Endothelial cell of umbilical vein (primary cell): ENCODE measurements at places on chromosomes 3 and 15.

DNA sequence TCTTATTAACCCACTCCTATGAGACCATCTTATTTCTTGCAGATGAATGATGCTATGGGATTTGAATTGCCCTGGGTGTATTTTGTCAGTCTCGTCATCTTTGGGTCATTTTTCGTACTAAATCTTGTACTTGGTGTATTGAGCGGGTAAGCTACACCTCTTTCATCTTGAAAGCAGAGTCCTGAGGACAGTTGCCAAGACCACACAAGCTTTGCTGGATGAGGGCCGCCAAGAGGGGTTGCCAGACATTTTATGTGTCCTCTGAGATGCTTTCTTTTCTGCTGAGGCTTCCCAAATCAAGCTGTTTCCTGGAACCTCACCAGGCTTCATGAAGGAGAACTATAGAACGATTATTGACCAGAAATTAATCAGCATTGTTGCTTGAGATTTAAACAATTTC is 173.2 kb downstream of the CHDH start:
- DNase-seq = no peak

- no peak for DNase-seq
Measured at GRCh38 chr3:186342197-186342596, 19.8 kb downstream of the DGKG start.

GRCh38 chr3:140586311-140586710 is 91.6 kb upstream of the TRIM42 start:
- DNase-seq = no peak

DNA sequence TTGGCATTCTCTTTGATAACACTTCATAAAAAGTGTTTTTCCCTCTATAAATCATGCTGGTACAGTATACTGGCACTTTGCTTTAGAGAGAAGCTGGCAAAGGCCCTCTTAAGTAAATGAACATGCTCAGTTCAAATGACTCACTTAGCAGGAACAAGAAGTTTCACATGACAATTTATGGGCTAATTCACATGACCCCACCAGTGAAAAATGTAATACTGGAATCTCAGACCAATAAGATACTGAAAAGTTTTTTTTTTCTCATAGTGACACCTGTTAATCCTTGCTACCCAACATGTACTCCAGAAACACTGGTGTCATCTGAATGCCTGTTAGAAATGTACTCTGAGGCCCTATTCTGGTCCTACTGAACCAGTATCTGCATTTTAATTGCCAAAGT is 13.9 kb downstream of the BTBD1 start:
- peak; percentile 78 for DNase-seq

DNA sequence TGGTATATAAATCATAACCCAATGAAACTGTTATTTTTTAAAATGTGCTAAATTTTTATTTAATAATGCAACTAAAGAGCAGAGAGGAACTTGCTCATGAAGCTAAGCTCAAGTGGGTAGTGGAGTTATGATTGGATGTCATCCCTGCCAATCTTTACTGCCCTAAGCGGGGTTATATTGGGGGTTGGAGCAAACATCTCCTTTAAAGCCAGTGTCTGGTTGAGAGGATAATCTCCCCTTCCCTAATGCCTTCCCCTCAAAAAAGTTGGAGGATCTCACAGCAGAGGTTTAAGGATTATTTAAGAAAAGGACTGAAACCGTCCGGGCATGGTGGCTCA is 32.1 kb upstream of the CLASP2 start:
- DNase-seq = no peak

DNA sequence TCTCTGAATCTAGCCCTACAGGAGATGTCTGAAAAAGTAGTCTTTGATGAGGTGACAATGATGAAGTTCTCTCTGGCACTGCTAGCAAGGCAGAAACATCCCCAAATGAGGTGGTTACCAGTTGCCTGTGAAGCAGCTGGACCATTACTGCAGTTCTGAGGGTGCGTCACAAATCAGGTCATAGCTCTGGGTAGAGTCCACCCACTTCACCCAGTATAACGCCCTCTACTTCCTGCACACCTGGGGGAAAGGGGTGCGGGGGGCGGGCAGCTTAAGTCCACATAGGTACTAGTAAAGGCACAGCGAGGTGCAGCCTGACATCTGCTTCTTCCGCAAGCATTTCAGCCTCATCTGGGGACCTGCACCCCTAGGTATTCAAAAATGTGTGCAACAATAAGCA is 13.4 kb upstream of the SATB1 start:
- DNase-seq = no peak

- DNase-seq = no peak
Measured at GRCh38 chr3:155946178-155946577, 75.7 kb downstream of the GMPS start.

DNA sequence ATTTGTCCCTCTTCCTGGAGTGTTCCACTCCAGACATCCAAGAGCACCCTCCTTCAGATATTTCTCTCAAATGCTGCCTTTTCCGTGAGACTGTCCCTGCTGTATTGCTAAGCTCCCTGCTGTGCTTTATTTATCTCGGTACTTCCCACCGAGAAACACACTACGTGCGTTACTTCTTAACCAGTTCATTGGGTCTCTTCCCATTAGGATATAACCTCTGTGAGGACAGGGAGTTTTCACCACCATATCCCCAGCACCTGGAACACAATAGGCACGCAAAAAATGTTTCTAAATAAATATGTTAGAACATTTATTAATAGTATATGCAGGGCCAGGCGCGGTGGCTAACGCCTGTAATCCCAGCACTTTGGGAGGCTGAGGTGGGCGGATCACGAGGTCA is 308.7 kb upstream of the IL12A start:
- no peak for DNase-seq

DNA sequence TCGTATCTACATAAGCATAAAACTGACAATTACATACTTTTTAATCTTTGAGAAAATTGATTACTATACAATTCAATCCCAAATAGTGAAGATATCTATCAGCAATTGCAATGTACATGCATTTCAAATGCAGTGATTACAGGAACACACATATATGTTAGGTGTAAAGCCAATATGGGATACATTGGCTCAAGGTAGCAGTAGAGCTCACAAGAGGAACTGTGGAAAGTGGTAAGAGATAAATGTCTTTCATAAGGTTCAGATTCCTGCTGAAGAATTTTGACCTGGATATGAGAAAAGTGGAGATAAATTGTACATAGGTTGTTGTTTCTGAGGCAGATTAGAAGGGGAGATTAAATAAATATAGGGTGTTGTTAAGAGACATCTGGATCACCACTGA is 1280.5 kb downstream of the OTOL1 start:
- no peak for DNase-seq

DNA sequence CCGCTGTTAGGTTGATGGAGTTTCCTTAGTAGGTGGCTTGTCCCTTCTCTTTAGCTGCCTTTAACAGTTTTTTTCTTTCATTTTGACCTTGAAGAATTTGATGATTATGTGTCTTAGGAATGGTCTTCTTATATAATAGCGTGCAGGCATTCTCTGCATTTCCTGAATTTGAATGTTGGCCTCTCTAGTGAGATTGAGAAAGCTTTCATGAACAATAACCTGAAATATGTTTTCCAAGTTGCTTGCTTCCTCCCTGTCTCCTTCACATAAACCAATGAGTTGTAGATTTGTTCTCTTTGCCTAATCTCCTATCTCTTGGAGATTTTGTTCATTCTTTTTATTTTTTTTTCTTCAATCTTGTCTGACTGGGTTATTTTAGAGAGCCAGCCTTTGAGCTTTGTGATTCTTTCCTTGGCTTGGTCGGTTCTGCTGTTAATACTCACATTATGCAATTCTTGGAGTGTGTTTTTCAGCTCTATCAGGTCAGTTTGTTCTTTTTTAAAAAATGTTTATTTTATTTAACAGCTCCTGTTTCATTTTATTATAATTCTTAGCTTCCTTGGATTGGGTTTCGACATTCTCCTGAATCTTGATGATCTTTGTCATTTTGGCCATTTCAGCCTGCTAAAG is 627.9 kb downstream of the SI start:
- DNase-seq = no peak

DNA sequence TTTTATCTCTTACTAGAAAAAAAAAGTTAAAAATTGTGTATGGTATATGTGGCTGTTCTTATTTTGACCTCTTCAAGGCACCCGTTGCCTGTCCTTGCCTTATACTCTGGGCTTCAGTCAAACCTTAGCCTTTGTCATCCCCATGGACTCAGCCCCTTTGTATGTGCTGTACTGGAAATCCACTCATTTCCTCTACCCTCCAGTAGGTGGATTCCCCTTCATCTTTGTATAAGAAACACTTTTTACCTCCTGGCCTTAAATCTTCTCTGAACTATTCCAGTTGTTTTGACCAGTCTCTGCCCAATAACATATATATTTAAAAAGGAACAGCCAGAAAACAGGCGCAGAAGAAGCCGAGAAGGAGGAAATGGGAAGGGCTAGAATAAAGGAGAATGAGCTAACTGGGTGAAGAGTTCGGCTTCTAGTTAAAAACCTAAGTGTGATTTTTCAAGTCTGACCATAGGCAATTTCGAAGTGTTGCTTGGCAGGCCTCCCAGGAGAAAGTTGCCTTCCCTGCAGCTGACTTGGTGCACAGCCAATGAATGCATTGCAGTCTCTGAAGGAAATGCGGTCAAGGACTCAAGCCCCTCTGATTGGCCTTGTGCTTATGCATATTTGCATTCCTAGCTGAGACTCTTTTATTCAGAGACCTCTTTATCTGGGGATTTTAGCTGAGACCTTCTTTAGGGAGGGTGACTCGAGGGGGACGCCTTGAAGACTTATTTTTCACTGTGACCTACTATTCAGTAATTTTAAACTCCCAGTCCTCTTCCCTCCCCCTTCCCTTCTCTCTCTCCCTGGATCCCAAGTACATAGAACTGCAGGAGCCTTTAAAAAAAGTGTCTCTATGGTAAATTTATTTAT is 277.4 kb downstream of the ROBO1 start:
- DNase-seq = peak; percentile 48

DNA sequence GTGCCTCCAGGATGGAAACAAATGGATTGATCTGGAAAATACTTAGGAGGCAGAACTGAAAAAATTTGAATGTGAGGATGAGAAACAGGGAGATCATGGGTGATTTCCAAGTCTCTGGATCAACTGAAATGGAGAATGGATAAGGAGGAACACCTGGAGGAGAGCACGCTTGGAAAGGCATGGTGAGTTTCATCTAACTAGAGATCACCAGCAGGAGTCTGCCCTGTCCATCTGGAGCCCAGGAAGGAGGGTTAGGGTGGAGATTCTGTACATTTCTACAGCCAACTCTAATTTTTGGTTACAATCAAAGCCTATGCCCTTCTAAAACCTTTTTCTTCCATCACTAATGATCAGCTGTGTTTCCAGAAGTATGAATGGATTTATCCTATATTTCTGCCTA is 995.9 kb upstream of the CFAP20DC start:
- DNase-seq = no peak

DNA sequence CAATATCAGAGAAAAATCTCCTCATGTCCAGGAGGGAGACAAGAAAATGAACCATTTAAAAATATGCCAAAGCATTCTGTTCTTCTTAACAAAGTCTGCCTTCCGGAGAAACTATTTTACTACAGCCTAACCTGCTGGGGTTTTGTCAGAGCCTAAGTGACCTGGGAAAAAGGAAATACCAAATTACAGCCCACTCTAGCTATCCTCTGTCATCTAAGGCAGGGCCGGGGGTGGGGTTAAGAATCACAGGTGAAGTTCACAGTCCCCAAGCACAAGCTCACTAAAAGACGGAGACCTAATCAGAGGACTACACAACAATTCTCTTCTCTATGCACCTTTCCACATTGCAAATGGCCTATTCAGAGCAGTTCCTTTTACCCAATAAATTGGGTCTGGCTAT is 116.6 kb downstream of the TRIM42 start:
- DNase-seq = no peak

- DNase-seq = no peak
Measured at GRCh38 chr3:19937459-19938294, 3.7 kb upstream of the EFHB start.

- no peak for DNase-seq
Measured at GRCh38 chr3:120649830-120650233, 32.2 kb downstream of the HGD start.

- no peak for DNase-seq
Measured at GRCh38 chr3:133371181-133371580, 28.7 kb upstream of the BFSP2 start.

- no peak for DNase-seq
Measured at GRCh38 chr15:86915811-86916331, 836.2 kb downstream of the AGBL1 start.

GRCh38 chr15:93200837-93201226 is 111.8 kb upstream of the RGMA start:
- DNase-seq = no peak

- no peak for DNase-seq
Measured at GRCh38 chr15:54282228-54282836, 304.1 kb downstream of the UNC13C start.

DNA sequence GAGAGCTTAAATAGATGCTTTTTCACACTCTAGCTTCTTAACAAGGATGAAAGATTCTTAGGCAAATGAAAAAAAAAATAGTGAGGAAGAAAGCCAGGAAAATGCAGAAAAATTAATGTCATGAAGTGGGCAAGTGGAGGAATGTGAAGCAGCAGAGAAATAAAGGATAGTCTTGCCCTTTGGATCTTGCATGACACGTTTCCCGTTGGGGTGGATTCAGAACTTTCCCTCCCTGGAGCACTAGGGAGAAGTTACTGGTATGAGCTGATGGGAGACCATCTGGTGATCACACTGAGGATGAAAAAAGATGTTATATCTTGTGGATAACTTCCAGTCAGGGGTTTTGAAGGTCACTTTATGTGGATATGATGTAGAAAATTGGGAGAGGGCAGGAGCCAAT is 361.8 kb upstream of the ROPN1 start:
- no peak for DNase-seq

DNA sequence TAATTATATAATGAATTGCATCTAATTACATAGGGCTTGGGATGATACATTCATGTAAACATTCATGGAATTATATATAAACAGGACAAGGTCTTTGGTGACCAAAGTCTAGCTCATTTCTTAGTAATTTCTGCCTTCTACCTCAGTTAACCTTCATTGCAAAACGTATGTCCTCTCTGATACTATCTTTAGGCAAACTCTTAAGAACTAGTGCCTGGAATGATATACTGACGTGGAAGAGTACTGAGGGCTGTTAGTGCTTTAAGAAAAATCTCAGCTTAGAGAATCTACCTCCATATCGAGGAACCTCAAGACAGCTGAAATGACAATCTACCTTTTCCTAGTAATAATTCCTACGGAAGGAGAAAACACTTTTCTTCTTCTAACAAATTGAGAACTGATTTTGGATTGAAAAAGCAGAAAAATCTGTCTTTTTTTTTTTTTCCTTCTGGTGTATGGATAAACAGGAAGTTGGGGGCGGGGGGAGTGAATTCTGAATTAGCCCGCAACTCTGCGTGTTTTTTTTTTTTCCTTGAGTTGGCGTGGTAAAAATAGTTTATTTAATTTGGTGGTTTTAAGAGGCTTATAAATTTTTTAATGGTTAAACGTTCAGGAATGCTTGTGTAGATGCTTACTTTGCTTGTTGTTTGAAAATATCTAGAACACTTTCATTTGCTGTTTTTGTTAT is 43.2 kb downstream of the RARB start:
- DNase-seq = peak; percentile 46

- DNase-seq = no peak
Measured at GRCh38 chr3:155327430-155327829, 33.9 kb upstream of the STRIT1 start.

- DNase-seq = peak; percentile 63
Measured at GRCh38 chr3:197139586-197139985, 110.0 kb upstream of the MELTF start.
